ENCODE measurements at places on chromosomes 5 and 9. TPM values are rescaled to one million over a fixed set of nuclear protein-coding genes. Genes with fewer than 3 reads are reported as not detected.

Gene BHMT2
- 1.2 TPM for total RNA-seq

Gene TRIO
- 286 TPM for total RNA-seq

Gene ENTPD2
- 3.2 TPM for total RNA-seq

Gene SERF1A
- total RNA-seq, result 37.8 TPM

Gene SH2D3C
- 9.2 TPM for total RNA-seq

Gene GHR
- total RNA-seq, result 6.0 TPM

Gene WDR38
- total RNA-seq, result 2.1 TPM

Gene PDCD1LG2
- total RNA-seq, result 0.23 TPM

Gene SEMA4D
- 24.7 TPM for total RNA-seq

Gene CCL27
- total RNA-seq, result 0.69 TPM

Gene CMBL
- total RNA-seq, result 12.0 TPM

Gene HDAC3
- 54.9 TPM for total RNA-seq

Gene EQTN
- 1.4 TPM for total RNA-seq
